ENCODE measurements at places on chromosomes 3 and 15. TPM values are rescaled to one million over a fixed set of nuclear protein-coding genes. Genes with fewer than 3 reads are reported as not detected.

DNA sequence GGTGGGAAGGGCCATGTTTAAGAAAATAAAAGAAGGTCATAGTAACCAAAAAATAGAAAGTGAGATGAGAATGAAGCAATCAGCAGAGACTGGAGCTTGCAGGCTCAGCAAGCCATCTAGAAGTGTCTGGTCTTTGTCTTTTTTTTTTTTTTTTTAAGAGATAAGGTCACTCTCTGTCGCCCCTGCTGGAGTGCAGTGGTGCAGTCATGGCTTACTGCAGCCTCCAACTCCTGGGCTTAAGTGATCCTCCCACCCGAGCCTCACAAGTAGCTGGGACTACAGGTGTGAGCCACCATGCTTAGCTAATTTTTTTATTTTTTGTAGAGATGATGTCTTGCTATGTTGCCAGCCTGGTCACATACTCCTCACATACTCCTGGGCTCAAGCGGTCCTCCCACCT lies 36.2 kb downstream of the GXYLT2 start:
- H3K27me3 ChIP-seq = peaks cover 2% of the 10 kb centered on the region
- no peak overlapping the region for H3K27ac ChIP-seq
- no peak overlapping the region for H3K4me3 ChIP-seq
- H3K36me3 ChIP-seq = no peaks in the 10 kb centered on the region
- H3K4me1 ChIP-seq = no peaks in the 10 kb centered on the region
- no peak for DNase-seq

SNRPA1 gene
- 138 TPM for total RNA-seq

GRCh38 chr15:48696627-48697312 lies 51.3 kb upstream of the FBN1 start:
- no peaks in the 10 kb centered on the region for H3K27me3 ChIP-seq
- no peak overlapping the region for H3K27ac ChIP-seq
- DNase-seq = no peak
- H3K4me1 ChIP-seq = no peaks in the 10 kb centered on the region

DNA sequence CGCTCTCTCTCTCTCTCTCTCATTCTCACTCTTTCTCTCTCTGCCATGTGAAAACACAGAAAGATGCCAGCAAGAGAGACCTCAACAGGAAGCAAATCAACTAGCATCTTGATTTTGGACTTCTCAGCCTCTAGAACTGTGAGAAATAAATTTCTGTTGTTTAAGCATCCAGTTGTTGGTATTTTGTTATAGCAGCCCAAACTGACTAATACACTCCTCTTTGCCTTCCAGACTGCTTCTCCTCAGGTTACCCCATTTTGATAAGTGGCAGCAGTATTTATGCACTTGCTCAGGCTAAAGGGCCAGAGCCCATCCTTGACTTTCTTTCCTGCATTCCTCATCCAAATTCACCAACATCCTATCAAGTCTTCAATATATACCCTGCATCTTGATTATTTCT lies 76.6 kb upstream of the NANOGP8 start:
- no peaks in the 10 kb centered on the region for H3K4me1 ChIP-seq
- no peak for DNase-seq
- H3K27ac ChIP-seq = no peak overlapping the region

GRCh38 chr3:47533996-47534454 lies 20.5 kb upstream of the ELP6 start:
- no peak overlapping the region for H3K4me3 ChIP-seq
- no peak for DNase-seq
- peaks cover 7% of the 10 kb centered on the region for H3K27me3 ChIP-seq
- H3K4me1 ChIP-seq = no peaks in the 10 kb centered on the region
- H3K36me3 ChIP-seq = no peaks in the 10 kb centered on the region

TGM5 gene
- 0.37 TPM for total RNA-seq

GRCh38 chr3:137174514-137174913 lies 216.7 kb downstream of the IL20RB start:
- no peaks in the 10 kb centered on the region for H3K36me3 ChIP-seq
- no peak for DNase-seq
- H3K27ac ChIP-seq = no peak overlapping the region
- no peaks in the 10 kb centered on the region for H3K27me3 ChIP-seq

SLC6A20 gene
- not detected for total RNA-seq

DNA sequence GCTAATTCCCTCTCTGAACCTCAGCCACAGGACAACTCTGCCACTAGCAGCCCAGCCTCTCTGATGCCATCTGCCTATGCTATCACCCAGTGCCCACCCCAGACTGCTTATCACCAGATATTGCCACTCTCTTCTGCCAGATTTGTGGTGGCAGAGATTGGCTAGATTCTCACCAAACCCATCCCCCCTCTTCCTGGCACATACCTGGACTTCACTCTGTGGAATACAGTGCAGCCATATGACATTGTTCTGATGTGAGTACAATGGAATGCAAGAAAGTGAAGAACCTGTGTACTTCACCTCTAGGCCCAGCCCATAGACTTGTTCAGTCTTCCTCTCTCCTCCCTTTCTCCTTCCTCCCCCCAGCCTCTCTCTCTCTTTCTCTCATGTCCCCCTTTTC lies 46.9 kb upstream of the NTRK3 start:
- no peaks in the 10 kb centered on the region for H3K36me3 ChIP-seq
- H3K4me1 ChIP-seq = no peaks in the 10 kb centered on the region
- no peak overlapping the region for H3K4me3 ChIP-seq
- DNase-seq = no peak

SAXO2 gene
- 2.0 TPM for total RNA-seq

DNAH12 gene
- total RNA-seq = not detected
